ENCODE measurements at places on chromosomes 1 and 21.
A peak's percentile ranks its signal among the peaks of the same experiment; 100 is the strongest.

- H3K27me3 ChIP-seq, result peaks cover 11% of the 10 kb centered on the region
- H3K27ac ChIP-seq, result no peak overlapping the region
- no peaks in the 10 kb centered on the region for H3K36me3 ChIP-seq
- H3K4me3 ChIP-seq, result no peak overlapping the region
- DNase-seq, result no peak
Measured at GRCh38 chr1:93442008-93442666, 5.8 kb upstream of the FNBP1L start.

DNA sequence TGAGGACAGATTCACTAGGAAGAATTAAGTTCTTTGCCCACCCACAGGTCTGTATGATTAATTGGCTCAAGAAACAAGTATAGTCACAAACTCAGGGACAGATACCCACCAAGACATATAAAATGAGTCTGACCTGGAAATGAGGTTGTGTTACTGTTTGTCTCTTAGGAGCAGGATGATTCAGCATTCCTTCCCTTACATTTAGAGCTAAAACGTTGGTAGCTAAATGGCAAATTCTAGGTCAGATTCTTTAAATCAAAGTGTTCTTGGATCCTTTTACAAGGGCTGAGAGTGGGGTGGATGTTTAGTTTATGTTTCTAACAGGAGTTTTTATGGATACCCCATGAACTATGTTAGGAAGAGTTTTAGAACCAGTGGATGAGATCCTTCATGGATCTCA lies 4.7 kb downstream of the RIMKLA start:
- no peak overlapping the region for H3K27ac ChIP-seq
- H3K4me3 ChIP-seq, result no peak overlapping the region
- no peaks in the 10 kb centered on the region for H3K36me3 ChIP-seq
- peaks cover 3% of the 10 kb centered on the region for H3K4me1 ChIP-seq
- H3K27me3 ChIP-seq, result peaks cover 26% of the 10 kb centered on the region

DNA sequence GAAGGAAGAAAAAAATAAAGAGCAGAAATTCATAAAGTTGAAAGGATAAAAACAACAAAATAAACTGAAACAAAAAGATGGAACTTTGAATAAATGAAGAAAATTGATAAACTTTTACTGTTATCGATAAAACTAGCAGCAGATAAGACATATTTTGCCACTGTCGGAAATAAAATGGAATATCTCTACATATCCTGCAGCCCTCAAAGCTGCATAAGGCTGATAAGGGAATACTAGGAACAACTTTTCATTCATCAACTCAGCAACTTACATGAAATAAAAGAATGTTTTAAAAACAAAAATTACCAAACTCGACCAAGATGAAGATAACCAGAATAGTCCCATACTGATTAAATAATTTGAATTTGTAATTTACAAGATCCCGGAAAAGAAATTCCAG lies 48.0 kb upstream of the GRIK1 start:
- no peak overlapping the region for H3K27ac ChIP-seq
- no peak for DNase-seq
- no peaks in the 10 kb centered on the region for H3K4me1 ChIP-seq

DNA sequence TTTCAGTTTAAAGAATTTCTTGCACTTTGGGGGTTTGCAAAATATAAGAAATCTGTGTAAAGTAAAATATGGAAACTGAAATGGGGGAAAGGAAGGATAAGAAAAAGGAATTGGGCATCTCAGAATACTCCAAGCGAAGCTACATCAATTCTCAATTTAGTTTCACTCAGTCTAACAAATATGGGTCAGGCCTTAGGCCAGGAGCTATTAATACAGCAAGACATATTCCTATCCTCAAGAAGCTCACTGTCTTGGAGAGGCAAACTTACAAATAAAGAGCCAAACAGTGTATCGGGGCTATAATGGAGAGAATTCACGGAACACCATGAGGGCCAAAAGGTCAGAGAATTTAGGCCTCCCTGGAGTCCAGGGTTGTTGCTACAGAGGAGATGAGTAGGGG lies 43.0 kb upstream of the CCDC190 start:
- H3K4me1 ChIP-seq, result no peaks in the 10 kb centered on the region
- H3K4me3 ChIP-seq, result no peak overlapping the region
- H3K27ac ChIP-seq, result no peak overlapping the region
- no peaks in the 10 kb centered on the region for H3K27me3 ChIP-seq
- DNase-seq, result no peak

- peaks cover 3% of the 10 kb centered on the region for H3K27me3 ChIP-seq
- H3K4me1 ChIP-seq, result peaks cover 2% of the 10 kb centered on the region
- H3K27ac ChIP-seq, result no peak overlapping the region
- H3K36me3 ChIP-seq, result no peaks in the 10 kb centered on the region
- no peak for DNase-seq
- no peak overlapping the region for H3K4me3 ChIP-seq
Measured at GRCh38 chr1:244289991-244290785, 161.5 kb downstream of the ADSS2 start.

DNA sequence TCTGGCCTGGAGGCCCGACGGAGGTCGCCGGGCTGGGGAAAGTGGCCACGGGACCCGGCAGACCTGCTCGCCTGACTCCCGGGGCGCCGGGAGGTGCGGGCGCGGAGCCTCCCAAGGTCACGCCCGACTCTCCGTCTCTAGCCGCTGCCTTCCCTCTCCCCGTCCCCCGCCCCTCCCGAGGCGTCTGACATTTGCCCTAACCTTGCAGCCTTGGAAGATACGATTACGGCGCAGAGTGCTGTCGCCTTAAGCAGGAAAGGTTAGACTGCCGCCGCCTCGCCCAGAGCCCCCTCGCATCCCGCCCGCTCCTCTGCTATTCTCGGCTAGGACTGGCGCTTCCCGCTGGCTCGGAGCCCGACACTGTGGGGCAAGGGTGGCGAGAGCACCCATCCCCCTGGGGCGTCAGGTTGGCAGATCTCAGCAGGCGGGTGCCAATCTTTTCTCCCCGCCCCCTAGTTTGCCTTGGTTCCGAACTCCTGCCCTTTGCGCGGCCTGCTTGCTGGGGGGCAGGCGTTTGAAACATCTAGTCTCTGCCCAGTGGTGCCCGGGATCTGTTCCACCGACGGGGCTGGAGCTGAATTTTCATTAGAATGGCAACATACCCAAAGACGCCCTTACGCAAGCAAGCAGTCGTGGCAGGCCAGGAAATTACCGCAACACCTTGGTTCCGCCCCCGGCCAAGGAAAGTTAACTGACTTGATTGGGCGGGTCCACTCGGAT lies 835 bp downstream of the PGM1 start:
- H3K4me3 ChIP-seq, result peak overlapping the region; percentile 89
- H3K4me1 ChIP-seq, result peaks cover 4% of the 10 kb centered on the region
- DNase-seq, result peak; percentile 60
- H3K27ac ChIP-seq, result peak overlapping the region; percentile 93
- peaks cover 2% of the 10 kb centered on the region for H3K36me3 ChIP-seq

GRCh38 chr1:209042413-209042812 lies 541.1 kb upstream of the CAMK1G start:
- H3K4me3 ChIP-seq, result no peak overlapping the region
- H3K4me1 ChIP-seq, result no peaks in the 10 kb centered on the region
- H3K27ac ChIP-seq, result no peak overlapping the region
- no peak for DNase-seq
- no peaks in the 10 kb centered on the region for H3K36me3 ChIP-seq

DNA sequence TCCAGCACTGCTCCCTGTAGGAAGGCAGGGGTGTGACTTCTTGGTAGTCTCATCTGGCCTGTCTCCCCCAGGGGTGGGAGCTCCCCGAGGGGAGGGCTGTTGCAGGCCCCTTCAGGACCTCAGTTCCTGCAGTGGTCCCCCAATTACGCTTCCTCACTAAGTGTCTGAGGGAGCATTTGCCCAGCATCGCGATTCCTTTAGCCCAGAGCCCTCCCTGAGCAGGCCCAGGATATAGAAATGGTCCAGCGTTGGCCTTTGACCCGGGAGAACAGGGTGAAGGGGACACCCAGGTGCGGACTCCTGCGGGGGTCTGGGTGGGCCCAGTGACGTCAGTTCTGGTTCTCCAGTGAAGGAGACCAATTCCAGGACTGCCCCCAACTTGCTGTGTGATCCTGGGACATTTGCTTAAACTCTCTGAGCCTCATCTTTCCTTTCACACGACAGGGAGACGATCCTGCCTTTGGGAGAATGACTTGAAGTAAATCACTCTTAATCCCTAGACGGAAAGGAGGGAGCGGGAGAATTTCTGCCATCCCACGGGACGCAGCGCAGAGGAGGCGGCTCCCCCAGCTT lies 32.6 kb upstream of the BTG2 start:
- no peak for DNase-seq
- peaks cover 71% of the 10 kb centered on the region for H3K4me1 ChIP-seq
- H3K36me3 ChIP-seq, result no peaks in the 10 kb centered on the region
- no peak overlapping the region for H3K27ac ChIP-seq

- H3K27me3 ChIP-seq, result peaks cover 41% of the 10 kb centered on the region
- no peak for DNase-seq
- no peak overlapping the region for H3K4me3 ChIP-seq
- no peaks in the 10 kb centered on the region for H3K4me1 ChIP-seq
- H3K27ac ChIP-seq, result no peak overlapping the region
Measured at GRCh38 chr1:90839323-90839722, 122.2 kb upstream of the BARHL2 start.

DNA sequence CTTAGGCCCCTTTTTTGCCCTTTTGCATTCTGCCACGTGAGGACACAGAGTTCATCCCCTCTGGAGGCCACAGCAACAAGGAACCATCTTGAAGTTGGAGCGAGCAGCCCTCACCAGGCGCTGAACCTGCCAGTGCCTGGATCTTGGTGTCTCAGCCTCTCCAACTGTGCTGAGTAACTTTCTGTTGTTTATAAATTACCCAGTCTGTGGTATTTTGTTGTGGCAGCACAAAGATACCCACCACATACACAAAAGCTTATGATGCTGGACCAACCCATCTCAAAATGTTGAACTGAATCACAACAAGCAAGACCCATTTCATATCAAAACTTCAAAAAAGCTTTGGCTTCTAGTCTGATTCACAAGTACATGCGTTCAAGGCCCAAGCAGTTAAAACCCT lies 649.9 kb downstream of the KIF26B start:
- no peaks in the 10 kb centered on the region for H3K36me3 ChIP-seq
- peaks cover 9% of the 10 kb centered on the region for H3K4me1 ChIP-seq
- H3K4me3 ChIP-seq, result no peak overlapping the region
- H3K27me3 ChIP-seq, result no peaks in the 10 kb centered on the region
- H3K27ac ChIP-seq, result no peak overlapping the region

GRCh38 chr1:220809704-220810103 lies 23.0 kb downstream of the MTARC1 start:
- H3K36me3 ChIP-seq, result no peaks in the 10 kb centered on the region
- no peak overlapping the region for H3K4me3 ChIP-seq
- H3K27ac ChIP-seq, result no peak overlapping the region
- peaks cover 32% of the 10 kb centered on the region for H3K27me3 ChIP-seq
- no peak for DNase-seq
- H3K4me1 ChIP-seq, result peaks cover 6% of the 10 kb centered on the region

DNA sequence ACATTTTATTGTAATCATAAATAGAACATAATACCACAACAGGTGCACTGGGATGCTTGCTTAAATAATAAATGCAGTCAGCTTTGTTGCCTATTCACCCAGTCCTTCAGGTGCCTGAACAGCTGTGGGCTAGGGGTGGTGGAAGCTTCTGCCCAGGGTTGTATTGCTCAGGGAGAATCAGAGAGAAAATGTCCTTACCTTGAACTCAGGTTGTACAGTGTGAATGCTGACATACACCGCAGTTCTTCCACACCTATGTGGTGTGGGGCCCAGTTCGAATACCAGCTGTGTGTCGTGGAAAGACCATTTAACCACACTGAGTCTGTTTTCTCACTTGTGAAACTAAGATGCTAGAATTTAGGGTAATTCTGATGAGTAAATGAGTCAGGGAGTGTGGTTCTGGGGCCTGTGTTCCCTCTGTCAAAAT lies 115.7 kb upstream of the ATP1A1 start:
- no peaks in the 10 kb centered on the region for H3K36me3 ChIP-seq
- peaks cover 1% of the 10 kb centered on the region for H3K4me1 ChIP-seq
- peaks cover 3% of the 10 kb centered on the region for H3K27me3 ChIP-seq
- no peak for DNase-seq
- no peak overlapping the region for H3K27ac ChIP-seq

- H3K4me3 ChIP-seq, result no peak overlapping the region
- no peaks in the 10 kb centered on the region for H3K36me3 ChIP-seq
- H3K27me3 ChIP-seq, result no peaks in the 10 kb centered on the region
- DNase-seq, result no peak
- H3K27ac ChIP-seq, result no peak overlapping the region
Measured at GRCh38 chr1:87805666-87806378, 477.1 kb downstream of the LMO4 start.

DNA sequence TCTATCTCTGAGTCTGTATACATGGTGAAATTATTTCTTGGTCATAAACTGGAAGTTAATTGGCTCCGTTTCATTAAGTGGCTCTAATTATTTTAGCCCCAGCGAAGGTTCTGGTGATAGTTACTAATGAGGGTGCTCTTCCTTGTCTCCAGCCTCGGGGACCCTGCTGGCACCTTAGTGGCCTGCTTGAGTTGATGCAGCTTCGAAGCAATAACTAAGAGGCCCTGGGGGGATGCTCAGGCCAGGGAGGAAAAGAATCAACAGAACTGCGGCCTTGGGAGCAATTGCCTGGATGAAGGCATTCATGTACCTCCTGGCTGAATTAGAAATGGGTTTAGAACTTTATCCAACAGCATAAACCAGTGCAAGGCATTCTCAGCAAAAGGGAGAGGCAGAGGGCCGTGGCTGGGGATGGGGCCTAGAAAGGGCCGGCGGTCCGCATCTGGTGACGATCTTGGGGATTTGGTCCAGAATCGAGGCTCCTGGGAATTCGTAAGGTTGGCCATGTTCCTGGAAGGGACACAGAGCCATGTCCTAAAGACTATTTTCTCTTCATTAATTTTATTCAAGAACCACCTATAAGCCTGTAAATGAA lies 100.0 kb upstream of the AJAP1 start:
- H3K4me1 ChIP-seq, result no peaks in the 10 kb centered on the region
- H3K4me3 ChIP-seq, result no peak overlapping the region
- DNase-seq, result no peak
- H3K36me3 ChIP-seq, result no peaks in the 10 kb centered on the region
- H3K27ac ChIP-seq, result no peak overlapping the region

DNA sequence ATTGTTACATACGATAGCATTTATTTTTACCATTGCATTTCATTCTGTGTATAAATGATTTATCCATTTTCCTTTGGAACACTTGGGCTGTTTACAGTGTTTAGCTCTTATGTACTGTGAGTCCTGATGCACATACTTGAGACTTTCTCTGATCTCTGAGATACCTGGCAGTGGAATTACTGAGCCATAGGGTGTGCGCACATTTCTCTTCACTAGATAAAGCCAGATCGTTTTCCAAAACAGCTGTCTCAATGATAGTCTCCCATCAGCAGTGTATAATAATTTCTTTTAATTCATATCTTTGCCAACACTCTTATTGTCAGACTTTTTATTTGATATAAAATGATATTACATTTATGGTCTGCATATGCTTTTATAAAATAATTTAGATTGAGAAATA lies 66.2 kb downstream of the VPS13D start:
- no peaks in the 10 kb centered on the region for H3K4me1 ChIP-seq
- DNase-seq, result no peak
- no peaks in the 10 kb centered on the region for H3K36me3 ChIP-seq
- no peak overlapping the region for H3K27ac ChIP-seq
- H3K27me3 ChIP-seq, result no peaks in the 10 kb centered on the region
- H3K4me3 ChIP-seq, result no peak overlapping the region

Data from T-cell (primary cell).